Stimulated activated CD8-positive, alpha-beta memory T cell treated with anti-CD3 and anti-CD28 coated beads, Interleukin-4, amount 100 ng/mL, for 4 hours (primary cell): ENCODE measurements at places on chromosomes 7 and 10.

DNA sequence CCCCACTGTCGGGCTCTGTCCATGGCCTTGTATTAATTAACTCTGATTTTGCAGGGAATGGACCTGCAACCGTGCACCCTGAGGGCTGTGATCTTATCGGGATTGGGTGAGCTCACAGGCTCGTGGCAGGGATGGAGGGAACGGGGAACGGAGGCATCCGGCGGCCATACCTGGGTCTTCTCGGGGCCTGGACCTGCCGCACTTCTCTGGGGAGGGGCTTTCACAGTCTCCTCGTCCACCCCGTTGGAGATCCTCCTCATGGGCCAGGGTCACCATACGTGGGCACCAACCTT is 57.5 kb upstream of the SHH start:
- DNase-seq = no peak

- DNase-seq = no peak
These were observed 13.7 kb downstream of the IL2RA start for GRCh38 chr10:6048281-6049030.

DNA sequence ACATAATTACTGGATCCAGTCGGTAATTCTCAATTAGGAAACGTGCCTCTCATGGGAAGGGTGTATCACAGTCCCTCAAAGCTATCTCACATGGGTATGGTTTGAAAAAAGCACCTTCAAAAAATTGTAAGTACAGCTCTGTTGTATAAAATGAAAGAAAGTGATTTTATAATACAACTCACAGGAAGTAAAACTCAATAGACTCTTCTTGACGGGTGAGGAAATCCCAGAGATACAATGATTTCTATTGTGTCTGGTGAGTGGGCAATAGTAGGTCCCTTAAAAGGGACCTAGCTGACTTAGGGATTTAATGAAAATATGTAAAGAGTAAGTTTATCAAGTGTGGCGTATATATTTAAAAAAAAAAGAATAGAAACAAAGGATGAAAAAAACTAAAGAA is 27.0 kb downstream of the TASOR2 start:
- DNase-seq = no peak

- DNase-seq = no peak
These were observed 36.3 kb downstream of the GPR22 start for GRCh38 chr7:107505997-107506673.

DNA sequence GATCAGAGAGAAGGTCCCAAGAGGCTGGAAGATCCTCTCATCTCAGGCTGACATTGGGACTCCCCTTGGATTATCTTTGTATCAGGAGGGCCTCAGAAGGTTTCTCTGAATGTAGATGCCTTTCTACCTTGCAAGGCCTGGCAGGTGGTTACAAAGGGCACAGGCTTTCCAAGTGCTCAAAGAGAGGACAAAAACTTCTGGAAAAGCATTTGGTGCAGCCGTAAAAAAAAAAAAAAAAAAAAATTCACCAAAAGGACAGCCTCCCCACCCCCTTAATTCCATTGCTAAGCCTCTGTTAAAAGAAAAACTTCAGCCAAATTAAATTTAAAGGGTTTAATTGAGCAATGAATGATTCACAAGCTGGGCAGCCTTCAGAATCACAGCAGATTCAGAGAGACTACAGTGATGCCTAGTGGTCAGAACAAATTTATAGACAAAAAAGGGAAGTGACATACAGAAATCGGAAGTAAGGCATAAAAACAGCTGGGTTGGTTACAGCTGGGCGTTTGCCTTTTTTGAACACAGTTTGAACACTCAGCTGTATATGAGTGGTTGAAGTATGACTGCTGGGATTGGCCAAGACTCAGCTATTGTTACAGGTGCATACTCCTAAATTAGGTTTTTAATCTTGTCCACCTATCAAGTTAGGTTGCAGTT is 42.5 kb upstream of the LRGUK start:
- no peak for DNase-seq

DNA sequence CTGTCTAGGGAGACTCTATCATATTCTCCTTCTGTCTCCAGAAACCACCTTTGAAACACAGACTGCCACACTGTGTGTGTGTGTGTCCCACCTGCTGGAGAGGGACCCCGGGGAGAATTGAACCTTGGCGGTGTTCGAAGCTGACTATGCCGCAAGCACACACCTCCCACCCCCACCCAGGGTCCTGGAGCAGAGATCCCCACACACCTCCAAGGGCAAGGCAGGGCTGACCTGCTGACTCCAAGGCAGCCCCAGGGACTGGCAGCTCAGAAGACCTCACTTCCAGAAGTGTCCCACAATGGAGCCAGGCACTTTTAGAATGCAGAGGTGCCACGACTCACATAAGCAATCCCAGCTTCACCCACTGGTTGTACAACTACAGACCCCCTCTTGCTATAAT is 13.1 kb downstream of the DRGX start:
- DNase-seq = no peak

DNA sequence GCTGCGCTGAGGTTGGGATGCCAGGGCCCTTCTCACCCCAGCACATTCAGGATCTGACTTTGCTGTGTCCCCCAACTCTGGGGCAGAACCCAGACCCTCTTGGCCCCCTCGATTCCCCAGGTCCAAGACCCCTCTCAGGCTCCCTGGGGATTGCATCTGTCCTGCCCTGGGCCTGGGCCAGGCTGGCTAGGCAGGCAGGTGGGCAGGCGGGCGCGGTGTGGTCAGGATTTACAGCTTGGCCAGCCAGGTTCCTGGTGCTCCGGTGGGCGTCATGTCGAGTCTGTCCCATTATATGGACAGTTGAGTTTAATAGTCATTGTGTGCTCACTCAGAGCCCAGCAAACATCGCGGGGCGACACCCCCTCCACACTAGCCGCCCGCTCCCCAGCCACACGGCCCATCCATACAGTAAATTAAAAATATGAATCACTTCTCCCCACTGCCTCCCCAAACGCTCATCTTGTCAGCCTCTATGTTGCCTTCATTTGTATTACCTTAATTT is 23.5 kb downstream of the POLL start:
- DNase-seq = no peak

DNA sequence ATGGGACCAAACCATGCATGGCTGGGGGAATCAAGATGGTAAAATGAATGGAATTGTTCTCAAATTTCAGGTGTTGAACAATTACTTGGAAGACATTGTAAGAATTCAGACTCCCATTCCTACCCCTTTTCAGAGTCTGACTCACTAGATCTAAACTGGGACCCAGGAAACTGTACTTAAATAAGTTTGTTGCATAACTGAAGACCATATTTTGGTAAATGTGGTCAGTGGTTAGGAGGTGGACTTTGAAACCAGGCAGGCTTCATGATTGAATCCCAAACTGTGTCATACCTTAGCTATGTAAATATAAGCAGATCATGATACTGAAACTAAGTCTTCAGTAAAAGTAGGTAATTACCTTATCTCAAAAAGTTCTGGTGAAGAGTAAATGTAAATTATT is 41.7 kb downstream of the ZWINT start:
- DNase-seq = no peak

GRCh38 chr10:44312401-44312800 is 72.5 kb downstream of the CXCL12 start:
- no peak for DNase-seq

DNA sequence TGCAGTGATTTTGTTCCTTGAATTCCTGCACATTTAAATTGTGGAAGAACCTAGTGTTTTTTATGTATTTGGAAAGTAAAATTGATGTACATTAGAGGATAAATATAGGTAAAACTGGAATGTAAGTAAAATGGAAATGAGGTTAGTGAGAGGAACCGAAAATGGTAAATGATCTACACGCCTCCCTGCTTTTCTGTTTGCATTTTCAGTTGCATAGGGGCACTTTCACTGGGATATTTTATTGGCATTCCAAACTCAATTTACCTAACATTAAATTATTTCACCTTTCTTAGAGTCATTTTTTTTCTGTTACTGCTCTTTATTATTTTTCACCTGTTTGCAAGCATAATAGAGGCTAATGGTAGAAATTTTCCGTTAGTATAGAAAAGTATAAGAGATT is 8.0 kb downstream of the CDK13 start:
- no peak for DNase-seq

GRCh38 chr10:91298224-91298871 is 77.9 kb downstream of the PCGF5 start:
- peak; percentile 37 for DNase-seq

DNA sequence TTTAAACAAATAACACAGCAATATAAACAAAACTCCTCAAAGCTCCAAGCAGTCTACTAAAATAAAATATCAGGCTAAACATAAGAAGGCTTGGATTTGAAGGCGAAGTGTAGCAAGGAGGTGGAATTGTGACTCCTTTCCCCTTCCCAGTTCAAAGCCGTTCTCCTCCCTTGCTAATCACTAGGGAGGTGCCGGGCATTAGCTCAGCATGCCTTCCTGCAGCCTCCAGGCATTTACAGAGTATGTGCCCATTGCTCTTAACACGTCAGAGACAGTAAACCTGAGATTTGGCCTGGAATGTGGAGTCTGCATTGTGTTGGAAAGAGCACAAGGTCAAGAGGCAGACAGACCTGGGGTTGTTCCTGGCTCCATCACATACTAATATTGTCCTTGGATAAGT is 15.6 kb downstream of the CNNM1 start:
- DNase-seq = no peak
